ENCODE measurements at places on chromosomes 4 and X. TPM values are rescaled to one million over a fixed set of nuclear protein-coding genes. Genes with fewer than 3 reads are reported as not detected.
A peak's percentile ranks its signal among the peaks of the same experiment; 100 is the strongest.

DNA sequence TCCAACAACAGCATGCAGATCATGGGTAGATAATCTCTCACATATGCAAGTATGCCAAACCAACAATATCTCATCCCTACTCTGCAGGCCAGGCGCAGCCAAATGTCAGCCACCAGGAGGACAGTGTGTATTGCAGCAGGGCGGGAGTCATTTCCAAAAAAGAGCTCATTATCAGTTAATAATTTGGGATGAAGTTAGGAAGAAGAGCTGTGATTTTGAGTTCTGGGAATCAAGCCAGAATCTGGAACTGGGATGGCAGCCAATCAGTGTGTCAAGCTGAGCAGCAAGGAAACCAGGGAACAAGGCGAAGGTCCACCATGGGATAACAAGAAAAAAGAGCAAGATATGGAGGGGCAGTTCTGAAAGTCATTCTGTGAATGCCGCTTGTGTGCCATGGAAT, 88.2 kb upstream of the CAMK2D start:
- H3K4me3 ChIP-seq: no peak overlapping the region
- DNase-seq: no peak
- no peaks in the 10 kb centered on the region for H3K36me3 ChIP-seq
- H3K27ac ChIP-seq: no peak overlapping the region
- H3K27me3 ChIP-seq: no peaks in the 10 kb centered on the region
- no peaks in the 10 kb centered on the region for H3K4me1 ChIP-seq

Gene PABPC1L2A
- total RNA-seq: not detected

Gene EFNB1
- total RNA-seq: 7.1 TPM

- no peaks in the 10 kb centered on the region for H3K4me1 ChIP-seq
- no peak overlapping the region for H3K27ac ChIP-seq
- no peaks in the 10 kb centered on the region for H3K27me3 ChIP-seq
- no peak overlapping the region for H3K4me3 ChIP-seq
Measured at GRCh38 chrX:37315511-37316248, 33.5 kb upstream of the PRRG1 start.

GRCh38 chr4:181659876-181660275, 583.3 kb upstream of the TENM3 start:
- H3K27ac ChIP-seq: no peak overlapping the region
- H3K4me1 ChIP-seq: no peaks in the 10 kb centered on the region
- H3K27me3 ChIP-seq: no peaks in the 10 kb centered on the region
- no peak for DNase-seq
- no peak overlapping the region for H3K4me3 ChIP-seq

GRCh38 chrX:148574237-148574973, 74.0 kb downstream of the AFF2 start:
- H3K36me3 ChIP-seq: no peaks in the 10 kb centered on the region
- no peaks in the 10 kb centered on the region for H3K27me3 ChIP-seq
- no peak for DNase-seq
- no peak overlapping the region for H3K27ac ChIP-seq
- no peaks in the 10 kb centered on the region for H3K4me1 ChIP-seq
- H3K4me3 ChIP-seq: no peak overlapping the region

- H3K4me3 ChIP-seq: no peak overlapping the region
- H3K36me3 ChIP-seq: no peaks in the 10 kb centered on the region
- peaks cover 6% of the 10 kb centered on the region for H3K27me3 ChIP-seq
- H3K27ac ChIP-seq: no peak overlapping the region
Measured at GRCh38 chr4:183347146-183347545, 24.9 kb upstream of the CLDN24 start.

Gene COX7B2
- not detected for total RNA-seq

DNA sequence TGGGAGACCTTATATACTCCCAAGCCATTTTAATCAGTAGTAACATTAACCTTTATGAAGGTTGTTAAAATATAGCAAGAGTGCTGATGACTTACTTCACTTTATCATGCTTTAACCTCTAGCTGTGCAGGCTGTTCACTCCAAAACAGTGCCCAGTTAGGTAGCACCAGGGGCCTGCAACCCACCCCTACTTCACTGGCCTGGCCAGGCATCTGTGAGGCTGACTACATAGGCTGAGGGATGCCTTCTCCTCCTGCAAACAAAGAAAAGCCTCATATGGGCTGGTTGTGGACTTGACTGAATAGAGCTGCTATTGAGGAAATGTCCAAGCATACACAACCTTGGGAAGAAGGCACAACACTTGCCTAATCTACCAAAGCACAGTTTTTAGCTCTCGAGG, 172.8 kb downstream of the SHROOM3 start:
- H3K4me1 ChIP-seq: no peaks in the 10 kb centered on the region
- H3K27me3 ChIP-seq: peaks cover 23% of the 10 kb centered on the region
- H3K4me3 ChIP-seq: no peak overlapping the region
- H3K36me3 ChIP-seq: no peaks in the 10 kb centered on the region

DNA sequence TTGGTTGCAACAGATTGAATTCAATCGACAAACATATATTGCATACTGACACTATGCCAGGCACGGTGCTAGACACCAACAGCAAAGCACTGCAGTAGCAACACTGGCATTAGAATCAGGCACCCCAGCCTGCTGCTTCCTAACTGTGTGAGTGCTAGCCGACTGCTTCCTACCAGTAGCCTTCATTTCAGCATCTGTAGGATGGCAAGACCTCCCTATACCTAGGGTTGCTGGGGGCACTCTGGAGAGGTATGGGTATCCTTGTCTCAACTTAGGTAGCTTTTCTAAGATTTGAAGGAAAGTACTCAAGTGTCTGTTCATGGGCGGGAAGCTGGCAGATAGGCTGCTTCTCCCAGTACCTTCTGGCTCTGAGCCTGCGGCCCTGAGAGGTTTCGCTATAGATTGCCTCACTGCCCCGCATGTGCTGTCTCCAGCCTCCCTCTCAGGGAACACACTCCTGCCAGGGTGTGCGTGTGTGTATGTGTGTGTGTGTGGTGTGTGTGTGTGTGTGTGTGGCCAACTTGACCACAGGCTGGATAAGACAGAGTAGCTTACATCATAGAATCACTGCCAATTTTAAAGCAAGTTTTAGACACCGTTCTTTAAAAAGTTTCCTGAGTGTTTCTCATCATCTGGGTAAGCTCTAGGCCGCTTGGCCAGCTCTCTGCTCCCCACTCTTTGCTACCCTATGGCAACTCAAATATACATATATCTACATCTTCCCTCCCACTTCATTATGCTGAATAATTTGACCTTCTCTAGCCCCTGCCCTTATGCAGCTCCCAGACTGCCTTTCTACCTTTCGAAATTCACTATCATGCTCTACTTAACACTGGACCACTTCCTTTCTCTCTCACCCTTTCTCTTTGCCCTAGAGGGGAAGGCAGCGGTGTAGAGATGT, 97.0 kb upstream of the PJA1 start:
- H3K4me1 ChIP-seq: no peaks in the 10 kb centered on the region
- no peak overlapping the region for H3K4me3 ChIP-seq
- no peak overlapping the region for H3K27ac ChIP-seq
- DNase-seq: no peak
- no peaks in the 10 kb centered on the region for H3K36me3 ChIP-seq
- peaks cover 15% of the 10 kb centered on the region for H3K27me3 ChIP-seq

GRCh38 chr4:14008494-14008893, 381.0 kb upstream of the BOD1L1 start:
- no peak for DNase-seq
- H3K36me3 ChIP-seq: no peaks in the 10 kb centered on the region
- H3K27ac ChIP-seq: no peak overlapping the region
- H3K27me3 ChIP-seq: no peaks in the 10 kb centered on the region

Gene SMIM10L2A
- 1.2 TPM for total RNA-seq

DNA sequence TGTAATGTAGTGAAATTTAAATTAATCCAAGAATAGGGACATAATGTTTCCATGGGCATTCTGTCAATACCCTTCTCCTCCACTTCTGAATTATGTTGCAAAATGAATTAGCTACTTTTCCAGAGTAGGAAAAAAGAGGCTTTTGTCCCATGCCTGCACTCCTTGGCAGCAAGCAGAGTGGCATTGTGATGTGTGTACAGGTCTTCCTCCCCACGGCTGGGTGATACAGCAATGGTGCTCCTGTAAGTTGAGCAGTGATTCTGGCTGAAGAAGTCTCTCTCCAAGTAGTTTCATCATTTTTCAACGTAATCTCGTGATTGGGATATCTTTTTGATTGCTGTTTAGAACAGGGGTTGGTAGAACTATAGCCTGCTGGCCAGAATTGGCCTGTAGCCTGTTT, 59.9 kb downstream of the KIT start:
- no peaks in the 10 kb centered on the region for H3K36me3 ChIP-seq
- H3K4me3 ChIP-seq: no peak overlapping the region
- H3K27ac ChIP-seq: no peak overlapping the region
- H3K4me1 ChIP-seq: no peaks in the 10 kb centered on the region
- no peak for DNase-seq
- H3K27me3 ChIP-seq: no peaks in the 10 kb centered on the region

Gene AMOT
- 2.5 TPM for total RNA-seq

DNA sequence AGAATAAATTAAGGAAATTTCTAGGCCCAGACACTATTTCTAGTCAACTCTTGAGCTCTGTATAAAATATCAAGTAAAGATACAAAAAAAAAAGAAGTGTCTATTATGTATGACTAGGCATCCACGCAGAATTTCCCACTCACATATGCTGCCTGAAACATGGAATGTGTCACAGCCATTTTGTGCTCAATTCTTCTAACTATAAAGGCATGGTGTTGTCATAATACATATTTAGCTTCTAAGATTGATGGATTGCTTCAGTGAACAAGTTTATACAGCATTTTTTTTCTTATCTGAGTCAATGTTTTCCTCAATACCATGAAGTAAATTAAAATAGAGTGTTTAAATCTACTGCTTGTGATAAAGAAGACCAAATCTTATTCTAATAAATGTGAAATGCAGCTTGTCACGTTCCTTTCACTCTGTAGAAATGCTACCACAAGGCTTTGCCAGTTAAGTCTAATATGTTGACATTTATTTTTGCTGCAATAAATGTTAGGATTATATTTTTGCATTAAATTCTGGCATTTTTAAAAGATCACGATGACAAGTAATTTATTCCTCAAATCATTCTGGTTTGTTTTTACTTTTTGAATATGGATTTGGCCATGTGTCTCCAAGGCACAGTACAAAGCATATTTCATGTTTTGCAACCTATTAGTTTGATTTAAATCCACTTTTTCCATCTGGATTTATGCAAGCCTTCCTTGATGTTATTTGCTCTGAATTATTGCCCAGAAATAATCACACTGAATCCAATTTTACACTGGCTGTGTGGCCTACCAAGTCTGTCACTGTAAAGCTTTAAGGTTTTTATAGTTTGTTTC, 1829.0 kb upstream of the PCDH7 start:
- no peaks in the 10 kb centered on the region for H3K4me1 ChIP-seq
- H3K27ac ChIP-seq: no peak overlapping the region
- H3K4me3 ChIP-seq: no peak overlapping the region
- no peaks in the 10 kb centered on the region for H3K36me3 ChIP-seq

GRCh38 chr4:25925486-25926201, 11.6 kb downstream of the SMIM20 start:
- no peak overlapping the region for H3K27ac ChIP-seq
- peaks cover 7% of the 10 kb centered on the region for H3K36me3 ChIP-seq
- no peaks in the 10 kb centered on the region for H3K27me3 ChIP-seq
- no peak overlapping the region for H3K4me3 ChIP-seq
- DNase-seq: peak; percentile 68

Gene FBXL5
- total RNA-seq: 31.2 TPM

Measured in activated CD4-positive, alpha-beta T cell treated with anti-CD3 and anti-CD28 coated beads, Interleukin-2, amount 10 ng/mL, durations not matched to agents 24 days and 14 days (primary cell).